ENCODE measurements at places on chromosomes 5 and 9.

GRCh38 chr5:136731241-136731900 lies 366.0 kb upstream of the TRPC7 start:
- no peak for DNase-seq

GRCh38 chr9:114688379-114688778 lies 6.4 kb upstream of the TEX48 start:
- DNase-seq, result no peak

DNA sequence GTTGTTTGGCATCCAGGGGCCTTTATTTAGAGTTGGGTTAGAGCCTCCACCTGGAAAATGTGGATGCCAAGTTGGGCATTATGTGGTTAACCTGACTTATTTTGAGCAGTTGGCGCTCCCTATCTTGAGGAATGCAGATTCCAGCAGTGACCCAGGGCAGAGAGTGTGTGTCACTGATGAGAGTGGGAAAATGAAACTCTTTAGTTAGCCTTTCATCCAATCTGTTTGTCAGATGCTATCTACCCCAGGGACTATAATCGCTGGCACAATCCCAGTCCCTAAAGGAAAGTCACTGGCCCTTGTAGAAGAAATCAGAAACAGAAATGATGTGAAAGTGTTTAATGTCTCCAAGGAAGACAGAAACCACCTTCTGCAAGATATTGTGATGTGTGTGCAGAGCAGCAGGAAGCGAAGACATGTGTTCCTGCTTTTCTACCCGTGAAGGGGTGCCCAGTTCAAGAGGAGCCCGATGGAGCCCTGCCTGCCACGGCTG lies 10.2 kb upstream of the STING1 start:
- no peak for DNase-seq

- DNase-seq, result no peak
Measured at GRCh38 chr5:148205044-148205806, 2.4 kb downstream of the SPINK6 start.

DNA sequence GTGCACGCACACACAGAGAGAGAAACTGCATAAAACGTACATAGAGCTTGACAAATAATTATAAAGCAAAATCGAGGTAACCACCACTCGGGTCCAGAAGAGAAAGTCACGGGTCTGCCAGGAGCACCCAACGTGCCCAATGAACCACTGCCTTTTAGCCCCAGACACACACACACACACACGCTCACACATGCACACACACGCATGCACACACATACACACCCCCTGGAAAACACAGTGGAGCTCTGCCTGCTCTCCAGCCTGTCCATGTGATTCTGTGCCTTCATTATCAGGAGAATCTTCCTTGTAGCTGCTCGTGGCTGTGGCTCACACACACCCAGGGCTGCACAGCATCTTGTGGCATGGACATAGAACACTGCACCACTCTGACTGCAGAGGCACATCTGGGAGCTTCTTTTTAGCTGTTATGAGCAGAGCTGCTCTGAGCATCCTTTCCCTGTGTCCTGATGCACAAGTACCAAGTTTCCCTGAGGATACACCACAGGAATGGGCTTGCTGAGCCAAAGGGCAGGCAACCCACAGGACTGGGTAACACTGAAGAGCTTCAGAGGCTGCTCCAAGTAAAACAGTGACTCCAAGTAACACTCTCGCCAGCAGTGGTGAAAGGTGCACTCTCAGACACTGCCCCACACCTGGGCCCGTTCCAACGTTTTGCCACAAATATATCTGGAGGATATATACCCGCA lies 58.9 kb downstream of the CAMSAP1 start:
- DNase-seq, result no peak

- DNase-seq, result no peak
Measured at GRCh38 chr9:34106110-34106509, 20.4 kb downstream of the DCAF12 start.

DNA sequence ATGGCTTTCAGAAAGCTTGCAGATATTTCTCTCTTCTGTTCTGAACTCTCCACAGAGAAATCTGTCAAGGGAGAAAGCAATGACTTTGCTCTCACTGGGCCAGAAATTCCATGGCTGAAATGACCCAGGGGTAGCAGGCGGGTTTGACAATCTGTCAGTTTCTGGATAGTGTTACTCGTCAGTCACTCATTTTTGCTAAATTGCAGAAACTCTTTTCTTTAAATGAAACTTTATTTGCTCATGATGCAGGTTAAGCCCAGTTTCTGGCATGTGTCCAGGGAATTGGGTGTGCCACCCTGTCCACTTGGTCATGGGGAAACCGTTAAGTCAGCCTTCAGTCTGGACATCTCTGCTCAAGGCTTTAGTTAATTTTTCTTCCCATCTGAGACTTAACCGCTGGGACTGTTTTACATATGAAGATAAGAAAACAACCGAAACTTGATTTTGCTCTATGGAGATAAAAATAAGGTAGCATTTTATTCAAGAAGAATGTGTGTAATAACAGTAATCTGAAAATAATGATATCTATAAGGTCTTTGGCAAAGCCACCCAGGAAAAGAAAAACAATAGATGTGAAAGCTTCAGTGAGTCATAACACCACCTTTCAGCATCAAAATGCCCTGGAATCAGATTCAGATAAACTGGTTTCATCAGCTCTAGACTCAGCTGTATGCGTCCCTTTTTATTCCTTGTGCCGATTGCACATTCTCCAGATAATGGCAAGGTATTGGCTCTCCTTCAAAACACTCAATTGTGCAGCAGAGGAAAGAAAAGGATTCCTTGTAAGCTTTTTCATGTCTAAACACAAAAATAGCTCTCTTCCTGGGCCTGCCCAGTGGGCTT lies 308.3 kb downstream of the ZSWIM6 start:
- no peak for DNase-seq

DNA sequence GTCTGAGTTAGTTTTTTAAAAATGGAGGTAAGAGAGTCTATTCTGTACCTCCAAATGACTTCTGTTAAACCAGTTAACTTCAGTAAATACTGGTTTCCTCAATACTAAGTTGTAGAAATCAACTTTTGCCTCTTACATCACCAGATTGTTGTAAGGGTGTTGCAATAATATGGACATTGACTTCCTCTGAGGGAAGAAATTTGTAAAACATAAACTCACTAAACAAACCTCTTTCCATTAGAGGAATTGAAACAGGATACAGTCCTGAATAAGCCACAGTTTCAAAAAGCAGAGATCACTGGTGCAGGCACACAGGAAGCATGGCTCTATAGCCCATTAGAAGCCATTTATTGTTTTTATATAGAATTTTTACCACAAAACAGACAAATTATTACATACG lies 32.7 kb upstream of the SLCO6A1 start:
- no peak for DNase-seq

DNA sequence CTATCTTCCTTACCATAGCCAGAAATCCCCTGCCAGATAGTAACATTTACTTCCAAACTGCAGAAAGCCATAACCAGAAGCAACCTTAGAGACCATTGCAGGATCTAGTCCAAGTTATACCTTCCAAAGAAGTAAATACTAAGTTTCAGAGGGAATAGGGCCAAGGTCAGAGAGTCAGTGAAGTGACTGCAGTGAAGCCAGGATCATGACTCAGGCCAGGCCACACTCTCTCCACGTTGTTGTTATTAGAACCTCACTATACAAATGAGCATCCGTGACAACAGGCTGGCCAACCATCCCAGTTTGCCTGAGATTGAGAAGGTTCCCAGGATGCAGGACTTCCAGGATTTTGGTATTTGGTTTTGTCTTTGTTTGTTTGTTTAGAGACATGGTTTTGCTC lies 11.3 kb downstream of the ERAP1 start:
- no peak for DNase-seq

DNA sequence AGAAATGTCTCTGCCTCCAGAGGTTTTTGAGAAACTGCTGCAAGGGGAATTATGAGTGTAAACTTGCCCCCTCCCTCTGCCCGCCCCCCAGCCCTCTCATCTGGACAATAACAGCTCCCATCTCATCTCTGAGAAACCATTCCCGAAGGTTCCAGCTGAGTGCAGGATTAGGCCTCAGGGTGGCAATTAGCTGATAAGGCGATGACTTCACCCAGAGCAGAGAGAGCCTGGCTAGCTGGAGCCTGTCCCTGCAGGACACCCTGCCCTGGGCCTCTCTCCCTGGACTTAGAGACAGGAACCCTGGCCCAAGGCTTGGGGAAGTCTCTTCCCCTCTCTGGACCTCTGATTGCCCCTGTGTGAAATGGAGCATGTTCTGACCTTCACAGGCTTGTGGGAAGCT lies 45.7 kb upstream of the HAND1 start:
- DNase-seq, result no peak

DNA sequence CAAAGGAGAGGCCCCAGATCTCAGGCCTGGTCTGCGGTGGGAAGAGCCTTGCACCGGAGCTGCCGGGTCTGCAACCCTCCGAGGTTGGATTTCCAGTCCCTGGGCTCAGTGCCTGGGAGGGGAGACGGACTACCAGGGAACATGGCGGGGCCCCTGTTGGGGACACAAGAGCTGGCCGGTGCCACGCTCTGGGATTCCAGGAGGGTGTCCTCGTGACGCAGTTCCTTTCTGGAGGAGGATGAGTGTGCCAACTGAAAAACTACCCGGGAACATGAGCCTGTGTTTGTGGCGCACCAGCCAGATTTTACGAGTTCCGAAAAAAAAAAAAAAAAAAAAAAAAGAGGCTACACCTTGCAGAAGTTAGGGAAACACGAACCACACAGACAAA lies 9.0 kb downstream of the NRARP start:
- no peak for DNase-seq

GRCh38 chr5:126438267-126438666 lies 15.1 kb downstream of the GRAMD2B start:
- no peak for DNase-seq

DNA sequence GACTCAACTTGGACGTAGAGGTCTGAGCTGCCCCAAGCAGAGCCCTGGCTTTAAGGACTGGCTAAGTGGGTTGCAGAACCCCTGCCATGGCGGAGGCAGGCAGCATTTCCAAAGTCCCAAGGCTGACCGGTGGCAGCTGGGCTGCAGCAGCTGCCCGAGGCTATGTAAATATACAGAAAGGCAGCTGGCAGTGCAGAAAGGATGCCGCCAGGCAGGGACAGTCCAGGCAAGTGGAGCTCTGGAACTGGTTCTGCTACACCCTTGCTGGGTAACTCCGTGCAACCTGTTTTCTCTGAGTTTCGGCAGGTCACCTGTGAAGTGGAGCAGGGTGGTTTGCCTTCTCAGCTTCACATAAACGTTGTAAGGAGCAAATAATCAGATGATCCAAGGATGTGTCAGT lies 46.0 kb downstream of the SHB start:
- DNase-seq, result no peak

DNA sequence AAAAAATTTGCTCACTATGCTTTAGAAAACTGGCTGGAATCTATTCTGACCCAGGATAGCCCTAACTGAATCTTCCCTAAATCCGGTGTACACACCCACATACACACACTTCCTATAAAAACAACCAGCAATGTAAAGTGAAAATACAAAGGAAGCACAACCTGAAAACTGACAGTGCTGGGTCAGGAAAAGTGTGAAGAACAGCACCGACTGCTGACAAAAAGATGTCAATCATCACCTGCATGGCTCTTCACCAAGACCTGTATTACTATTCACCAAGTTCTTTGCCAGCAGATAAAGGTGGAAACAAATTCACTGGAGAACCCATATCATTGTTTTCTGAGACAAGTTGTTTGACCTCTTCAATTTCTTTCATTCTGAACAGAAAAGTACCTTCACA lies 293.8 kb upstream of the GRAMD2B start:
- DNase-seq, result no peak

DNA sequence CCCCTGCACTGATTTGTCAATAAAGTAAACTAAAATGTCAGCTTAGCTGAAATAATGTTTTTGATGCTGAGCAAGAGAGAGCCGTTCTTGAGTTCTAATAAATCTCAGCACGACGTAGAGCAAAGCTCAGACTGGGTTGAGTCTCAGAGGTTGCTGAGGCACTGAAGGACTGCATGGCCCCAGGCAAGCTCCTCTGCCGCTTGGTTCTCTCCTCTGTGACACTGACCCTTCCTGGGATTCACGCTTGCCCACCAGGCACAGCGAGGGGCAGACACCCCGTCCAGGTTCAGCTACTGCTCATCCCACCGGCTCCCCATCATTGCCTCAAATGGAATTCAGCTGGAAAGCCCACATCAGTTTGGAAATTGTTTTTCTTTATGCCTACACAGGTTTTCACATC lies 129.8 kb downstream of the IRX2 start:
- no peak for DNase-seq

GRCh38 chr9:124810663-124811355 lies 33.9 kb downstream of the OLFML2A start:
- no peak for DNase-seq

DNA sequence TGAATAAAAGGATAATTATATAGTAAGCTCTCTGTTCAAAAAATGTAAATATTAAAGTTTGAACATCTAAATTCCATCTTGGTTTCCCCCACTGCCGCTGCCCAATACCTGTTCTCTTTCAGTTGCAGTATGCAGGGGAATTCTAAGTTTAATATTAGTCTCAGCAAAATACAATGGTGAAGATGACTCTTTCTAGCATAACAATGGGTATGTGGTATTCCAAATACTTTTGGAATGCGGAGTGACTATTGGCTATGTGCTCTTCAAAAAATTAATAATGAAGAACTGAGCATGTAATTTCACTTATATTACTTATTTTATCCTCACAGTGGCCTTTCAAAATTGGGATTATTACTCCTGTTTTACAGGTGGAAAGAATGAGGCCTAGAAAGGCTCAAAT lies 3.4 kb downstream of the CDKN2B-AS1 start:
- DNase-seq, result no peak

- no peak for DNase-seq
Measured at GRCh38 chr9:97543561-97543960, 42.1 kb downstream of the TMOD1 start.

DNA sequence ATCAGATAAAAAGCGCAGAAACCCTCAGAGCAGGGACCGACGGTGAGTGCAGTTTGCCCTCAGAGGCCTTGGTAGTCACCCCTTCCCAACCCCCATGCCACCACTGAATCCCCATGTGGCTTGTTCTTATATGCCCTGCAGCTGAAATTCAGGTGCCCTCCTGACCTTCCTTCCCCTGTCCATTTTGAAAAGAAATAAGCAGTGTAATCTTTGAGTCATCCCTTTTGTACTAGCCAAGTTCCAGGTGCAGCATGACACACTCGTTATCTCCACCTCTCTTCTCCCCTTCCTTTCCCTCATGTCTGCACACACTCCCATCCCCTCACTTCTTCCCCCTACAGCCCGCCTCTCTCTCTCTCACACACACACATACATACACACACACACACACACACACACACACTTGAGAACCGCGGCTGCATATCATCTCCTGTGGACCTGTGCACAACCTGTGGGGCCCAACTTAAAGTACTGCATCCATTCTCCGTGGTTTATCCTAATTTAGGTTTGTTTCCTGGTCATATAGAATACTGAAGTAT lies 53.1 kb downstream of the SYK start:
- no peak for DNase-seq

DNA sequence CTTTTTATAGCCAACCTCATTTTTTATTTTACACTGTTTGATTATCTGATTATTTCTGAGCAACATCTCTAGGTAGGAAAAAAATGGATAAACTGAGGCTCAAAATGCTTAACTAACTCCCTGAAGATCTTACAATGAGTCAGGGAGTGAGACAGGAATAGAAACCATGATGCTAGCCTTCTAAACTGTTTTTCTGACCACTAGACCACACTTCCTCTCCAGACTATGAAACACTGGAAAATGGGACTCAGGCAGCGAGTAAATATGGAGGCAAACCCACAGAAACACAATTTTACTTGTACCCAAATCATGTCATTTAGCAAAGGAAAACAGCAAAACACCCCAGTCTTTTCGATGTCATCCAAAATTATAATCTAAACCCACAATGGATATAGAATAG lies 129.9 kb upstream of the ANKH start:
- DNase-seq, result no peak

GRCh38 chr5:157359356-157360055 lies 93.6 kb downstream of the CYFIP2 start:
- DNase-seq, result no peak
